ENCODE measurements at places on chromosomes 12 and 14.

DNA sequence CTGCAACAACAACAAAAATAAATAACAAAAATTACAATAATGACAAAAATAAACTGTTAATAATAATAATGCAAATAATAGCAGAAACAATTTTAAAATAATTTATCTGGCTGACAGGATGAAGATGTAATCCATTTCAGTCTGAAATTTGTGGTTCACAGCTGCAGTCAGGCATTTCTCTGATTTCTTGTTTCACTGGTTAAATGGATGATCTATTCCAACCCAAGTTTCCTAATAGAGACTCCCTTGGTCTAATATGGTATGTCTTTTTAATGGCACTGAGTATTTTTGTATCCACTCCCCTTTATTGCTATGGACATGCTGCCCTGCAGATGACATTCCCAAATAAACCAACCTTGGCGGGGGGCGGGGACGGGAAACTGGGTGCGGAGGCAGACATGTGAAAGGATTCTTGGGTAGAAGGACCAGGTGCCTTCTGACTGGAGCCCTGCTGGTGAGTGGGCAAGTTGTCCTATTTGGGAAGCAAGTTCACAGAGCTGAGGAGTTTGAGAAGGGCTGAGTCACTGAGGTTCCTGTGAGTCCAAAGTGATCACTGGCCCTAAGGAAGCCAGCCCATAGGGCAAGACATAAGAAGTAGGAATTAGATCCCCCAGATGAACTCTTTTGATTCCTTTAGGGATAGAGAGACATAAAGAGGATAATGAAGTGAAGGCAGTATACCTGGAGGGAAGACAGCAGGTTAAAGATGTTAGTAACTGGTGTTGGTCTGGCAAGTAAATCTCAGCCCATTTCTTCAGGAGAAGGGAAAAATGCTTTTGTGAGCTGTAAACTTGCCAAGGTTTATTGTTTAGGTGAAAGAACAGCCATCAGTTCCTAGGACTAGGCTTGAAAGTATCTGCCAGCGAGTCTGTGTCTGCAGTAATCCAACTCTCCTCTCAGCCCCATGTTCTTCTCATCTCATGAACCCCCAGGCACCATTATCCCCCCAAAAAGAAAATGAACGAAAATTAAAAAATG is 14.5 kb downstream of the FOXG1 start:
- no peak for DNase-seq

DNA sequence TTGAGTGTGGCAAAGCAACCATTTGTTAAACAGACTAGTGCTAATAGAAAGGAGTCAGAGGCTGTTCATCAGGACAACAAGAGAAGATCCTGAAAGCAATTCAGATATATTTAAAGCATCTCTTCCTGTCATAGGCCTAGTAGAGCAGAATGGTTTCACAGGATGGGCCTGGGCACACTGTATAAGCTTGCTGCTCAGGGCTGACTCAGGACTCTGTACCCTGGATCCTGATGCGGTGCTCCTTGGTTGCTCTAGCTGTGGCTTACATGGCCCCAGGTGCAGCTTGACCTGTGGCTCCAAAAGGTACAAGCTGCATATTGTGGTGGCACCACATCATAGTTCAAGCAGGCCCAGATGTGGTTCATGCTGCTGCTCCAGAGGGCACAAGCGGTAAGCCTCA is 313.4 kb downstream of the ETNK1 start:
- no peak for DNase-seq

DNA sequence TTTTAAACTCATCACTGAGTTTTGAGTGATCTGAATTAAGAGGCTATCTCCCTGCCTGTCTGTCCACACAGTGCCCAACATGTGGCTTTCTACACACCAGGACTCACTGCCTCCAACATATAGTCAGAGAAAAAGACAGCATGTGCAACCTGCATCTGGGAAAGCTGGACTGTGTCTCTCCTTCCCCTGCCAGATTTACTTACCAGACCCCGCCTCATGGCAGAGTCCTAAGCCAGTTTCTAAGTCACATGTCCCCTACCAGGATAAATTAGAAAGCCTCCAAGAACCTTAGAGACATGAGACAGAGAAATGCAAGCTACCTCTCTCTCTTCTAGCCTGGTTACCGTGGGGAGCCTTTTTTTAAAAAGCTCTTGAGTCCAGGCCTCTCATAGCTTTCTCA is 2.7 kb upstream of the HDAC7 start:
- no peak for DNase-seq

GRCh38 chr14:90383731-90384542 is 12.9 kb upstream of the CALM1 start:
- no peak for DNase-seq

- DNase-seq = no peak
Observed at GRCh38 chr14:89697281-89698060, 257.1 kb downstream of the EFCAB11 start.

GRCh38 chr12:11580125-11580751 is 69.2 kb upstream of the ETV6 start:
- no peak for DNase-seq

DNA sequence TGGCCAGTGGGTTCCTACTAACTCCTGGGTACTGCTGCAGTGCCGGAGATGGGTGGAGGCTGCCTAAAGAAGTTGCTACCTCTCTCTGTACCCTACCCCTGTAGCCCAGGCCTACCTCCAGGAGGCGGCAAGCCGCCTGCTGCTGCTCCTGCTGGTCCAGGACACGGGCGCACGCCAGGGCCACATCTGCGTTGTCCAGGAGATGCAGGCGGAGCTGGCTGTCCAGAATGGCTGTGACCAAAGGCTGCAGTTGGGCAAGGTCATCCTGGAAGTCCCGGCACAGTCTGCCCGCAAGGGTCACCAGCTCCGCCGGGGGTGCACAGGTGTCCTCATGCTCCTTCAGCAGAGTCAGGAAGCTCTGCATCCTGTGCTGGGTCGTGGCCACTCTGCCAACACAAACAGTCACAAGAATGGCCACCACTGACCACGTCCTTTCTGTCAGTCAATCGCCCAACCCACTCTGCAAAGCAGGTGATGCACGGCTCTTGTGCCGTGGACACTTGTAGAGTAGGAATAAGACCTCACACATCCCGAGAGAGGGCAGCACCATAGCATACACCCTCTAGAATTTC is 1.6 kb downstream of the ANHX start:
- no peak for DNase-seq

- DNase-seq = no peak
Observed at GRCh38 chr12:132222096-132222807, 78.0 kb downstream of the NOC4L start.

GRCh38 chr12:96099986-96100385 is 64.6 kb upstream of the LTA4H start:
- DNase-seq = no peak

DNA sequence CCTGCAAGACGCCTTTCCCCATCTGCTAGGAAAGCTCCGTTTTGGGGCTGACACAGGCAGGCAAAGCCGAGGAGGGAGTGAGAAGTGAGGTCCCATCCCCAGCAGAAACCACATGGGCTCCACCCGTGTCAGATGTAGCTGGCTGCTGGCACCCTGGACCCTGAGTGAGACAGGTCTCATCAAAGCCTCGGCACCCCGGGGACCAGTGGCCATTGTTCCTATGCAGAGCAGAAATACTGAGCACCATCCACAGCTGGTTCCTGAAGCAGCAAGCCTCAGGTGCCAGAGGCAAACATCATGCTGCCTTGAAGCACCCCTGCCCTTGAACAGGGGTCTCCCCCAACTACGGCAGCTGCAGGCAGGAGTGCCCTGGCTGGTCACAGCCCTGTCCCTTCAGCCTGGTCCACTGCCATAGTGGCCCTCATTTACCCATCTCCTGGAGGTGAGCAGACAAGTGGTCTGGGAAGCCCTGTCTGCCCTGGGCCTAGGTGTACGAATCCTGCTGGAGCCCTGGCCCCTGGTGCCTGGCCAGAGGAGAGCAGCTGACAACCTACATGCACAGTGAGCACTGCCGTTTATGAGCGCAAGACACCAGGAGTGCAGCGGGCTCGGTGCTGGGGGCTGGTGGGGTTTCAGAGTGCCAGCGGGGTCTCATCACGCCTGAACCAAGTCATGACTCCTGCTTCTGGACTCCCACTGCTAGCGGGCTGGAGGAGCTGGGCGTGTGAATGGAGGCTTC is 289.8 kb upstream of the RTL1 start:
- DNase-seq = no peak

- DNase-seq = no peak
Observed at GRCh38 chr14:64713677-64714076, 9.5 kb downstream of the PLEKHG3 start.

DNA sequence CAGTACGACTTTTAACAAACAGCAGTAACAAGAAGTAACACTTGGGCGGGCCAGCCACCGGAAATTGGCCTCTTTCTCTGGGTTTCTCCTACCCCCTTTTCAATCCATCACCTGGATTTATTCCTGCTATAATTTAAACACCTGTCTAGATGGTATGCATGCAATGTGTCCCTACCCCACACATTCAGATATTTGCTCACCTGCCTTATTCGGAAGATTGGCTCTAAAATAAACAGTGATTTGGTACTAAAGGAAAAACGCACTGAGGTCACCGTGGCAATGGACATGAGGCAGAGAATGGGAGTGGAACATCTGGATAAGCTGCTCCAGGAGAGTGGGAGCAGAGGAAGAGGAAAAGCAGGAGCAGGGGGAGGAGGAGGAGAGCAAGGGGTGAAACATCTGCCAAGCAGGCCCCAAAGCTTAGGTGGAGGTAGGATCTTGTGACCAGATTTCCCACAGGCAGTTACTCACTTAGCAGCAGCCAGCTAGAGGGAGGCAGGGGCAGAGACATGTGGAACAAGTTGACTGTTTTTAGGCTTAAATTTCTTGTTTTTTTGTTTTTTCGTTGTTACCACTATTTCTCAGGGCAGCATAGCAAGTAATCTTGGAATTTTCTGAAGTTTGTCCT is 150.9 kb downstream of the TTLL5 start:
- DNase-seq = no peak

- DNase-seq = no peak
Observed at GRCh38 chr14:85205875-85206274, 324.1 kb upstream of the FLRT2 start.

DNA sequence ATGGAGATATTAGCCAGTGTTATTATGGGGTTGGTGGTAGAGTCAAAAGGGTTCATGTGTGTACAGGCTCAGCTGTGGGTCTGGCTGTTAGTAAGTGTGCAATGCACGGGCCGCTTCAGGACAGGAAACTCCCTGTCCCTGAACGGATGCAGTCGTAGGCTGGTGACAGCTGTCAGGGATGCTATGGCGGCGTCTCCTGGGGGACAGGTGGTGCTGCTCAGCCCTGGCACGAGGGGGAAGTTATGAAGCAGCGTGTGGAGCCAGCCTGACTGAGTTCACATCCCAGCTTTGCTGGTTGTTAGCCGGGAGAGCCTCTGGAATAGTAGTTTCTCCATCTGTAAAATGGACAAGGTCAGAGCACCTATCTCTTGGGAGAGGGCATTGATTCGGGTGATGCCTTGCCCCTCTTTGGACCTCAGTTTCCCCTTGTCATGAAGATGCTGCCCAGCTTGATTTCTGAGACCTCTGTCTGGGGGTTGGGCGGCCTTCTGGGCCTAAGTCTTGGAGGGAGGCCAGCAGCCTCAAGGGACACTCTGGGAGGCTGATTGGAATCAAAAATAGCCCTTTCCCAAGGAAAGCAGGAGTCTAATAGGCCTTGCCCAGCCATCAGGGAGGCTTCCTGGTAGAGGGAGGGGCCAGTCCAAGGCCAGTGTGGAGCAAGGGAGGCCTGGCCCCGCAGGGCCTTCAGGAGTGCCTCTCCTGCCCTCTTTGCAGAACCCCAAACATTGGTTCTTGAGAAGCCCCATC is 7.1 kb downstream of the ASB2 start:
- no peak for DNase-seq

GRCh38 chr12:1799882-1800400 is 20.4 kb upstream of the LRTM2 start:
- DNase-seq = no peak

- DNase-seq = no peak
Observed at GRCh38 chr14:51912112-51912786, 51.8 kb downstream of the GNG2 start.

DNA sequence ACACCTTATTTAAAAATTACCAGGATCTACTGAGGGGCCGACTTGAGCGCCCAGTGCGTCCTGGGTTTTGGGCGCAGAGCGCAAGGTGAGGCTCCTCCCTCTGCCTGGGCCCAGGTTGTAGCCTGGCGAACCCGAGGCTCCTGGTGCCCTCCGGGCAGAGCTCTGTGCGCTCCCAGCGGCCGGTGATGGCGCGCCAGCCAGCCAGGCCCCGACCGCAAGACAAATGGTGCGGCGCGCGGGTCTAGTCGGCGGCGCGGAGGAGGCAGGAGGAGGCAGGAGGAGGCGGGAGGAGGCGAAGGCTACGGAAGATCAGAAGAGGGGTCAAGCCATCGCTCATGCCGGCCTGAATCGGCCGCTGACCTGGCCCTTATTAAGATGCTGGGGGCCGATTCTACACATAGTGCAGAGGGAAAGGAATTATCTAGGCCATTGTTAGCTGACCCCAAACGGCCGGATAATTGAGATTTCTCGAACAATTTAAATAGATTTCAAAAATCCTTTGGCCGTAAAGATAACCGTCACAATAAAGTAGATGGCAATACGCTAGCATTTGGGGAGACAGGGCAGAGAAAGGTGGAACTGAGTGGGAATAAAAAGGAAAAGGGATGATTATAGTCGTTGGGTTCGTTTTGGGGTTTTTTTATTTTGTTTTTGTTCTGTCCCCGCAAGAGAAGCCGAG is 2.8 kb downstream of the TBX5 start:
- DNase-seq = no peak

DNA sequence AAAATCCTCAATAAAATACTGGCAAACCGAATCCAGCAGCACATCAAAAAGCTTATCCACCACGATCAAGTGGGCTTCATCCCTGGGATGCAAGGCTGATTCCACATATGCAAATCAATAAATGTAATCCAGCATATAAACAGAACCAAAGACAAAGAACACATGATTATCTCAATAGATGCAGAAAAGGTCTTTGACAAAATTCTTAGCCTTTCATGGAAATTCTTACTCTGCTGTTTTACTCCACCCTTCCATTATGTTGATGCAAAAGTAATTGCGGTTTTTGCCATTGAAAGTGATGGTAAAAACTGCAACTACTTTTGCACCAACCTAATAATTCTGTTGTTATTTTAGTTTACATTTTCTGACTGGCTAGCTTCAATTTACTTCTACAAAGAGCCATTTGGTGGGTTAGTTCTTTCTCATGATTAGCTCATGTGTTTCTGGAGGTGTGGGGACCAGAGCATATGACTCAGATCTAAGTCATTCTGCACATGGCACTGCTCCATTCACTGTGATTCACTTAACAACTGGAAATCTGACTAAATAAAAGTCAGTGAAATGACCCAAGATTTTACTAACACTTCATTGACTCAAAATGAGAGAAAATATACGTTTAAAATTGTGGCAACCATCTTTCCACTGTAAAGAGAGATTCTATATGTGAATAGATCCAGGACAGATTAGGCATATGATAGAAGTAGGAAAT is 99.9 kb downstream of the TMTC3 start:
- no peak for DNase-seq
